ENCODE measurements at places on chromosomes 11 and 22. TPM values are rescaled to one million over a fixed set of nuclear protein-coding genes. Genes with fewer than 3 reads are reported as not detected.

GRCh38 chr11:69707176-69707575 lies 3.4 kb upstream of the FGF19 start:
- H3K27me3 ChIP-seq, result peaks cover 48% of the 10 kb centered on the region
- no peaks in the 10 kb centered on the region for H3K4me1 ChIP-seq
- H3K27ac ChIP-seq, result no peak overlapping the region

Gene C11orf42
- total RNA-seq, result not detected

Gene SLC43A3
- total RNA-seq, result 13.3 TPM

GRCh38 chr22:41562461-41562860 lies 1.7 kb downstream of the CSDC2 start:
- peaks cover 59% of the 10 kb centered on the region for H3K4me1 ChIP-seq
- H3K27me3 ChIP-seq, result no peaks in the 10 kb centered on the region
- H3K27ac ChIP-seq, result peak overlapping the region; percentile 44
- no peak for DNase-seq
- H3K36me3 ChIP-seq, result no peaks in the 10 kb centered on the region
- H3K4me3 ChIP-seq, result no peak overlapping the region

Gene SLC37A2
- total RNA-seq, result 1.3 TPM

DNA sequence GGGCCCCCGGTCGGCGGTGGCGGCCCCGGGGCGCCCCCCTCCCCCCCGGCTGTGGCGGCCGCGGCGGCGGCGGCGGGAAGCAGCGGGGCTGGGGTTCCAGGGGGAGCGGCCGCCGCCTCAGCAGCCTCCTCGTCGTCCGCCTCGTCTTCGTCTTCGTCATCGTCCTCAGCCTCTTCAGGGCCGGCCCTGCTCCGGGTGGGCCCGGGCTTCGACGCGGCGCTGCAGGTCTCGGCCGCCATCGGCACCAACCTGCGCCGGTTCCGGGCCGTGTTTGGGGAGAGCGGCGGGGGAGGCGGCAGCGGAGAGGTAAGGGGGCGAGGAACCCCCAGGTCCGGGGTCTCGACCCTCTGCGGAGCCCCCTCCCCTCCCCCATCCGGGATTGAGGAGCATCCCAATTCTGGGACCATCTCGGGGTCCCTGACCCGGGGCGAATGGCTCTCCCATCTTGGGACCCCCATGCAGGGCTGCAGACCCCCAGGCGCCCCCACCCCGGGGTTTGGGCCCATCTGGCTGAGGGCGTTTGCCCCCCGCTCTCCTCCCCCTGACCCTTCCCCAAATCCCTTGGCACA lies 431 bp downstream of the KMT2A start:
- no peak for DNase-seq
- peaks cover 24% of the 10 kb centered on the region for H3K4me1 ChIP-seq
- peak overlapping the region; percentile 83 for H3K27ac ChIP-seq
- no peaks in the 10 kb centered on the region for H3K27me3 ChIP-seq

- no peak for DNase-seq
- no peaks in the 10 kb centered on the region for H3K4me1 ChIP-seq
- no peaks in the 10 kb centered on the region for H3K36me3 ChIP-seq
- H3K27me3 ChIP-seq, result no peaks in the 10 kb centered on the region
- H3K27ac ChIP-seq, result no peak overlapping the region
Observed at GRCh38 chr11:10257478-10257877, 36.5 kb downstream of the SBF2 start.

DNA sequence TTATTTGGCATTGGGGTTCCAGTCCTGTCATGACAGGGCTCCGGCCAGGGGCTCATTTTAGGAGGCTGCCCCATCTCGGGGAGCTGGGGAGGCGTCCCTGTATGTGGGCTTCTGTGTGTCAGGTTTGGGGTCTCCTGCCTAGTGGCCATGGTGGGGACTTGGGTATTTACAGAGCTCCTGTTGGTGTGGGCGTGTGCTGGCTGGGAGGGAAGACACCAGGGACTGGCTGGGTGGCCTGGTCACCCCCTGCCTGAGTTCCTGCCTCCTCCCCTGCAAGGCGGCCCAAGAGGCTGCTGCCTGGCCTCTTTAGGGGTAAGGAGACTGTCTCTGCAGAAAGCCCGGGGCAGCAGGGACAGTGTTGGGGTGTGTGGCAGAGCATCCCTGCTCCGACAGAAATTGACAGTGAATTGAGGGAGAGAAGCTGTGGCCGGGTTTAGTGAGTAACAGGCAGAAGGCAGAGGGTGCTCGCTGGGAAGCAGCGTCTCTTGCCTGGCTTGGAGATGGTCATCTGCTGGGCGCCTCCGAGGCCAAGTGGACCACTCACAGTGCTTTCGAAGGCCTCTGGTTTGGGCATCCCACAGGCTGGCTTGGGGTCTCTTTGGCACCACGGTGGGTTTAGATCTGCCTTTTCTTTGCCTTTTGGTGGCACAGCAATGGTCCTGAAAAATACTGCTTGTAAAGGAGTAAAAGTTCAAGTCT lies 40.3 kb upstream of the GRAMD4 start:
- peaks cover 30% of the 10 kb centered on the region for H3K4me1 ChIP-seq
- H3K4me3 ChIP-seq, result no peak overlapping the region
- no peak overlapping the region for H3K27ac ChIP-seq
- no peaks in the 10 kb centered on the region for H3K36me3 ChIP-seq

GRCh38 chr11:95715777-95716241 lies 73.8 kb downstream of the FAM76B start:
- H3K36me3 ChIP-seq, result no peaks in the 10 kb centered on the region
- peak; percentile 98 for DNase-seq
- H3K27ac ChIP-seq, result peak overlapping the region; percentile 80
- H3K27me3 ChIP-seq, result no peaks in the 10 kb centered on the region

Gene CNGA4
- total RNA-seq, result 0.31 TPM

Gene PATL1
- 38.1 TPM for total RNA-seq

- H3K36me3 ChIP-seq, result peaks cover 72% of the 10 kb centered on the region
- H3K27ac ChIP-seq, result no peak overlapping the region
Observed at GRCh38 chr11:47724041-47724729, 9.0 kb upstream of the AGBL2 start.

Gene MRGPRX3
- not detected for total RNA-seq

GRCh38 chr11:129840236-129840635 lies 24.6 kb downstream of the TMEM45B start:
- peaks cover 4% of the 10 kb centered on the region for H3K4me1 ChIP-seq
- no peaks in the 10 kb centered on the region for H3K36me3 ChIP-seq
- H3K4me3 ChIP-seq, result no peak overlapping the region
- no peak overlapping the region for H3K27ac ChIP-seq

Gene C11orf97
- total RNA-seq, result not detected

GRCh38 chr11:81674211-81674610 lies 1059.5 kb downstream of the FAM181B start:
- no peak for DNase-seq
- no peak overlapping the region for H3K4me3 ChIP-seq

Gene FGF19
- not detected for total RNA-seq

Gene C22orf15
- 0.38 TPM for total RNA-seq

DNA sequence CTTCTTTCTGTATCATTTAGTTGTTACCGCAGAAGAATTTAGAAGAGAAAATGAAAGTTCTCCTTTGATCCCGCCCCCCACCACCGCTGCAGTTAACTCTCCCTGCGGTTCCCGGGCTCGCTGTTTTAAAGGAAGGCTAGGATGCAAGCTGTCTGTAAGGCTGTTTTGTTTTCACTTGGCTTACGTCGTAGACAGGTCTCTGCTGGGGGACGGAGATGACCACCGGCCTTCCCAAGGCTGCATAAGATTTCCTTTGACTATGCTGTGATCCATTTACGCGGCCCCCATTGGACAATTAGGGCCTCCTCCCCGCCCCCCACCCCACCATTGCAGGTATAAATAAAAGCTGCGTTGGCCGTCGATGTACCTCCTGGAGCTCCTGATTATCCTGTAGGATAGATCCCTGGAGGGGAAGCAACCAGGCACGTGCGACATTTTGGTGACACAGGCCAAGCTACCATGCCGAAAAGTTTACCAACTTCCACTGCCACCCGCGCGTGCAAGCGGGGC lies 1.4 kb upstream of the CPT1A start:
- no peaks in the 10 kb centered on the region for H3K36me3 ChIP-seq
- DNase-seq, result no peak
- peak overlapping the region; percentile 53 for H3K4me3 ChIP-seq

DNA sequence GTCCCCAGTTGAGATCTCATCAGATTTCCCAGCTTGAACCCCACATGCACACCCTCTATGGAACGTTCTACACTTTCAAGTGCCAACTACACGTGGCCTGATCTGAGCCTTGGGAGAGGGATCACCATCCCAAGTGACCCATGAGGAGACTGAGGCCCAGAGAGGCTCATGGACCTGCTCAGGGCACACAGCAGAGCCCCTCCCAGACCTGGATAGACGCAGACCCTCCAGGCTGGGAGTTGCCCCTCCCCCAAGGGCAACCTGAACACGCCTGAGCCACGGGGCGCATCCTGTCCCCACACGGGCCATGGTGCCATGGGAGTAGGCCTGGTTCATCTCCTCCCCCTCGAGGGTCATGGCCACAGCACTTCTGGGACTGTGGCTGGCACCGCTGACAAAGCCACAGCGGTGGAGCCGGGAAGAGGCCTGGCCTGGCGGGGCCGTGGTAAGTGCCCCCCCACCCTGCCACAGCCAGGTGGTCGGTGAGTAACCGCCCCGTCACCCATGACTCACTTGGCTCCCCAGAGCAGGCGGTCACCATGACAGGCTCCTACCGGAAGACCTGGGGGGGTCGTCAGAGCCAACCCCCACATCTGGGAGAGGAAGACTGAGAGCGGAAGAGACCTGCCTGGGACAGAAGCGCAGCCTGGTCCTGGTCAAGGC lies 8.1 kb downstream of the WNT7B start:
- peak overlapping the region; percentile 74 for H3K4me3 ChIP-seq
- peak overlapping the region; percentile 91 for H3K27ac ChIP-seq
- H3K36me3 ChIP-seq, result no peaks in the 10 kb centered on the region
- no peaks in the 10 kb centered on the region for H3K27me3 ChIP-seq
- peak; percentile 95 for DNase-seq

- H3K36me3 ChIP-seq, result no peaks in the 10 kb centered on the region
- H3K4me1 ChIP-seq, result no peaks in the 10 kb centered on the region
- no peak for DNase-seq
- no peak overlapping the region for H3K4me3 ChIP-seq
Observed at GRCh38 chr11:56740886-56741285, 7.6 kb downstream of the OR9G4 start.

GRCh38 chr22:43312608-43313007 lies 30.6 kb downstream of the SCUBE1 start:
- no peak overlapping the region for H3K27ac ChIP-seq
- no peaks in the 10 kb centered on the region for H3K36me3 ChIP-seq
- no peak for DNase-seq

DNA sequence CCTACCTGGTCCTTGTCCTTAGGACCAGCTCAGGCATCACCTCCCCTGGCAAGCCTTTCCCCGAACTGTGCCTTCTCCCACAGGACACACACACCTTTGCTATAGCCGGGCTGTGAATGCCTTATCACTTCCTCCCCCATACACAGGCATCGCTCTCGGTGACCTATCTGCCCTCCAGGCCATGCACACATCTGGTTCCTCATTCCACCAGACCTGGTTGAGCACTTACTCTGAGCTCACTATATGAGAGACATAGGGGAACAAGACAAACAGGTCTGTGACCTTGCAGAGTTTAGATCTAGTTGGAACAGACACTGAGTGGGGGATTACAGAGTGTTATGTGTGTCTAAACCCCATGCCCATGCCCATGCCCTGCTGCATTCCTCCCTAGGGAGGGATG lies 3.1 kb upstream of the BCR start:
- H3K27ac ChIP-seq, result no peak overlapping the region
- no peak overlapping the region for H3K4me3 ChIP-seq
- no peak for DNase-seq
- H3K4me1 ChIP-seq, result peaks cover 24% of the 10 kb centered on the region
- H3K36me3 ChIP-seq, result no peaks in the 10 kb centered on the region
- H3K27me3 ChIP-seq, result no peaks in the 10 kb centered on the region

DNA sequence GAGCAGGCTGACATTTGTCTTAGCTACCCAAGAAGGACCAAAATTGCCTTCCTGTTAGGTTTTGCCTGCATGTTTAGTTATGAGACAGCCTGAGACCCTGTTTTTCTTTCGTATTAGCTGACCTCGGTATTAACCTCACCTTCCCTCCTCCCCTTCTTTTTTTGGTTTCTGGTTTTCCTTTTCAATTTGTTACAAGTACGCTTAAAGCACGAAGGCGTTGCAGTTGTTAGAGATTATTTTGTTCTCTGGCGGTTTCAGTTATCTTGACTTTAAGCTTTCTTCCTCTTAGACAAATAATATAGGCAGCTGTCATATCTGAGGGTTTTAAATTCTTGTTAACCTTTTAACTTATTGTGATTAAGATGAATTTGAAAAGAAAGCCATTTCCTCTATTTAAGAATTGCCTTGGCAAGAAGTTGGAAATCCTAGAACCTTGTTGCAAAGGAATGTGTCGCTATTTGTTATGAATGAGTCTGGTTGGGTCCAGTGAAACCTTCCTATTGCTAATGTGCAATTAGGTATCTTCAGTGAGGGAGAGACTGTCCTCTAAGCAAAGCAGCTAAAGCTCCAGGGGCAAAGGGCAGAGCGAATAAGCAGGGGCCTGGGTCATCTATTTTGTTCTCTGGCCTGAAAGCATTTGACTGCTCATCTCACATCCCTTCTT lies 45.7 kb downstream of the PACS1 start:
- no peaks in the 10 kb centered on the region for H3K36me3 ChIP-seq
- no peak overlapping the region for H3K4me3 ChIP-seq
- H3K4me1 ChIP-seq, result peaks cover 71% of the 10 kb centered on the region
- H3K27me3 ChIP-seq, result no peaks in the 10 kb centered on the region
- peak overlapping the region; percentile 31 for H3K27ac ChIP-seq

GRCh38 chr11:72705442-72706365 lies 31.5 kb upstream of the PDE2A start:
- no peak for DNase-seq
- H3K27ac ChIP-seq, result no peak overlapping the region
- H3K27me3 ChIP-seq, result no peaks in the 10 kb centered on the region

DNA sequence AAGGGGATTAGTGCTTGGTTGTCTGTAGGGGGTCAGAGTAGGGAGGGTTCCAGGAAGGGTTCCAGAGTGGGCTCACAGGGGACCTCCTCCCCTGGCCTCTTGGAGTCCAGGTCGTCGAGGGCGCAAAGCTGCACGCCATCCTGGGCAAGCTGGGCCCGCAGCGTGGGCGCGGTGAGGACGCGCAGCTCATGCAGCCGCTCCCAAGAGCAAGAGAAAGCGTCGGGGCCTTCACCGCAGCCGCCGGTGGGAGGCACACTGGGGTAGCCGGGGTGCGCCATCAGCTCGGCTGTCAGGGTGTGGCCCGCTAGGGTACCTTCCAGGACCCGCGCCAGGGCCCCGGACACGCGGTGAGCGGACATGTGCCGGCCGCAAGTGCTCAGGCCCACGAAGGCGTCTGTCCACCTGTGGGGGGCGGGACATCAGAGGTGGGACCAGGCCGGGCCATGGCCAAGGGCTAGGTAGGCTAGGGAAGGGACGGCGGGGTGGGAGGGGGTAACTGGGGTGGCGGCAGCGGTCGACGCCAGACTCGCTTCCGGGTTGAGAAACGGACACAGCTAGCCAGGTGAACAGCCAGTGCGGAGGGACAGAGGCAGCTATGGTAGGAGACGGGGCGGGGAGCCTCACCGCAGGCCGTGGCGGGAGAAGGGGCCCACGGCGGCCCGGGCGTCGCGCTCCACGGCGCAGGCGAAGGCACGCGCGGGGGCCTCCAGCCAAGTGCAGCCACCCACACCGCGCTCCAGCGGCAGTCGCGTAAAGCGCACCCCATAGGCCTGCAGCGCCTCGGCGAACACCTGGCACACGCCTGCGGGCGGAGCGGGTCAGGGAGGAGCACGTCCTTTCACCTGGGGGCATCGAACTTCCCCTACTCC lies 1.2 kb downstream of the YDJC start:
- H3K27me3 ChIP-seq, result no peaks in the 10 kb centered on the region
- H3K36me3 ChIP-seq, result no peaks in the 10 kb centered on the region

Data from astrocyte (in vitro differentiated cells and primary cell).